Dermis blood vessel endothelial cell (primary cell): ENCODE measurements at places on chromosomes 7 and 10.
A peak's percentile ranks its signal among the peaks of the same experiment; 100 is the strongest.

GRCh38 chr10:105585753-105586152 lies 944.7 kb downstream of the SORCS3 start:
- no peak for DNase-seq

DNA sequence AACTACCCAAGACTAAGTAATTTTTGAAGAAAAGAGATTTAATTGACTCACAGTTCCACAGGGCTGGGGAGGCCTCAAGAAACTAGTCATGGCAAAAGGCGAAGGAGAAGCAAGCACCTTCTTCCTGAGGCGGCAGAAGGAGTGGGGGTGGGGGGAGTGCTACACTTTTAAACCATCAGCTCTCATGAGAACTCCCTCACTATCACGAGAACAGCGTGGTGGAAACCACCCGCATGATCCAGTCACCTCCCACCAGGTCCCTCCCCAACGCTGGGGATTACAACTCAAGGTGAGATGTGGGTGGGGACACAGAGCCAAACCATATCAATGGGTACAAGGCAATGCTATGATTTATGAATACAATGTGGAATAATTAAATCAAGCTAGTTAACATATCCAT lies 241.9 kb downstream of the PTPRN2 start:
- no peak for DNase-seq

GRCh38 chr10:103871006-103871405 lies 15.6 kb upstream of the SH3PXD2A start:
- DNase-seq: no peak

DNA sequence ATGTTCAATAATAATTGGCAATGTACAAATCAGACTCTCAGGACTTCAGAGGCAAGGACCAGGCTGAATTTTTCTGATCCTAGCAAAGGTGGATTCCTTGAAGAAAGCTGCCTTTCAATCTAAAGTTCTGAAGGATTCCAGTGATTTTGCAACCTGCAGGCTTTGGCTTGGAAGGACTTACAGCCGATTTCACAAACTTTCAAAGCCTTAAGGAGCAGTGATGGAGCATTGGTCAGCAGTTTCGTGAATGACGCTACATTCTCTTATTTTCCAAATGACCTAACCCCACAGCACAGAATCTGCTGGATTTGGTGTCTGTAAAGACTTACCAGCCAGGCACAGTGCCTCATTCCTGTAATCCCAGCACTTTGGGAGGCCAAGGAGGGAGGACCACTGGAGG lies 167.5 kb downstream of the ARHGAP12 start:
- no peak for DNase-seq

DNA sequence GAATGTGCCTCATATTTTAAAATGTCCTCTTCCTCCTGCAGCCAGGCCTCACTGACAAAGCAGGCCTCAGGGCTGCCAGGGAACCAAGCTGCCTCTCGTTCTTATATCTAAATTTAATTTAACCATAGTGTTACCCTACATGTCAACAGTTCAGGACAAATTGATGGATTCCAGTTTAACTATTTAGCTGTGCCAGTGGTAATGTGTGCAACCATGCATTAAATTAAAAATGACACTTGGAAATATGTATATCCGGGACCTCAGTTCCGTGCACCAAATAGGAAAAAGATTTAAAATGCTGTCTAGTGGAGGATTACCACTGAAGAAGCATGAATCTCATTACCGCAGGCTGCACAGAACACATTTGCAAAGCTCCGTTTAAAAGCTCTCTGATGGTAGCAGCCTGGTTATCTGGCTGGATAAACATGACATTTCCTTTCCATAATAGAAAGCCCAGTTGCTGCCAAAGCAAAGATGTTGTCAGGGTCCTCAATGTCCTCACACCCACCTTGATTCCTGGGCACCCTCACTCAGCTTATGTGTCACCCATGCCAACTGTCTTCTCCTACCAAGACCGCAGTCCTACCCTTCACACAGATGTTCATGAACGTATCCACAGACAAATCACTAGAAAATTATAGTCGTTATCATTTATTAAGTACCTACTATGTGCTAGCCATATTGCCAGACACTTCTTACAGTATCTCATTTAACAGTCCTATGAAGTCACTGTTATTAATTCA lies 73.3 kb upstream of the FRMD4A start:
- DNase-seq: peak; percentile 8

- DNase-seq: no peak
These were observed 9.6 kb downstream of the PKD1L1 start for GRCh38 chr7:47938574-47939165.

DNA sequence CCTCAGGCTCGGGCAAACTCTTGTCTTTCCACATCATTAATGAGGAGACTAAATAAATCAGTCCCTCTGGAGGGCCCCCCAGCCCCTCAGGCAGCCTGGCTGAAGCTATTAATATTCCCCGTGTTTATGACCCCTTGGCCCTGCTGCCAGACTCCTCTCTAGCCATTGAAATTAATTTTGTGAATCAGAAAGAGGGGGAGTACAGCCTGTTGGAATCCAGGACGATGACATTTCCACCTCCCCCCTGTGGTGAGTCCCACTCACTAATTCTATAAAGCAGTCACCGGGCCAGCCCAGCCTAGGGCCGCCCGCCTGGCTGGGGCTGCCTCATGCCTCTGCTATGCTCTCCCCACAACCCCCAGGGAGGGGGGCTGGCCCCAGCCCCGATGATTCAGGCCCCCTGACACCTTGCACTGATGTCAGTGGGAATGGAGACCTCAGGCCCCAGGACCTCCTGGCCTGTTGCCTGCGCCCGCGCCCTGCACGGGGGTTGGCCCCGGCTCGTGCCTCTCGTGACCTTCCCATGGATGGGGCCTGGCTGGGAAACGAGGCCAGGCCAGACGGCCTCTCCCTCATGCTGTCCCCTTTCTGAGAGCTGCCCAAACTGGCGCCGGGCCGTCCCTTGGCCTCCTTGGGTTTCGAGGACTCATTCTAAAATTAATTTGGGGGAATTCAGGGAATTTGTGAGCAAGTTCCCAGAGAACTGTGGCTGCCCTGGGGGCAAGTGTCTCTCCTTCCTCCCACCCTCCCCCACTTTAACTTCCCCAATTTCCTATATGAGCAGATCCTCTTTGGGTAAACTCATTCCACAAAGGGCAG lies 34.0 kb downstream of the TMEM270 start:
- no peak for DNase-seq

GRCh38 chr7:106794276-106795083 lies 70.6 kb upstream of the PIK3CG start:
- DNase-seq: peak; percentile 34

DNA sequence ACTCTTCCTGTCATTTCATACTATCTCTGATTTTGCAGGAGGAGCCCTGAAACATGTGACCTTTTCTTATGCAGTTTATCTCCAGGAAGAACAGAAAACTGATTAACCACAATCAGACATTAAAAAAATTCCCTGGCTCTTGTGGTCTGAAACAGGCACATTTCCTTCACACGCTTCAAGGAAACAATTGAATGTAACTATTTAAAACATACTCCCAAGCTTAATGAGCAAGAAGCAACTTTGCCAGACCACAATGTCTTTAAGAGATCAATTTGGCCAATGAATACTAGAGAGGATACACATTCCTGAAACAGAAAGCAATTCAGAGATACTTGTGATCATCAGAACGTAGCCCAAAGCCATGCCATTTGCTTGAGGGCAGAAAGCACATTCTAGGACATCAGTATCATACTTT lies 65.8 kb downstream of the PIP4K2A start:
- peak; percentile 65 for DNase-seq

DNA sequence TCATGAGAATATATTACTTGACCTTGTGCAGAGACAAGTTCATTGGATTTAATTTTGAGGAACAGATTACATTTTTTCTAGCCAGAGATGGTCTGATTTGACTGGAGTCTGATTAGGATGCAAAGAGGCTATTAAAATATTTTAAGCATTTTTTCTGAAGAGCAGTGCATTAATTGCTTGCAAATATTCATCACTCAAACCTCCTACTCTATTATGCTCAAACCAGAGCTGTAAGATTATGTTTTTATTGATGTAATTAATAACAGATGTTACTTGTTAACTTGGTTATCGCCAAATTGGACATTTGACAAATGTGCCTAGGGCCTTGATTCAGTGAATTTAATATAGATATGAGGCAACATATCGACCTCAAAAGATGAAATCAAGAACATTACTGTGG lies 160.9 kb upstream of the SLC13A1 start:
- DNase-seq: no peak

GRCh38 chr7:36227223-36227622 lies 74.2 kb downstream of the EEPD1 start:
- DNase-seq: no peak

DNA sequence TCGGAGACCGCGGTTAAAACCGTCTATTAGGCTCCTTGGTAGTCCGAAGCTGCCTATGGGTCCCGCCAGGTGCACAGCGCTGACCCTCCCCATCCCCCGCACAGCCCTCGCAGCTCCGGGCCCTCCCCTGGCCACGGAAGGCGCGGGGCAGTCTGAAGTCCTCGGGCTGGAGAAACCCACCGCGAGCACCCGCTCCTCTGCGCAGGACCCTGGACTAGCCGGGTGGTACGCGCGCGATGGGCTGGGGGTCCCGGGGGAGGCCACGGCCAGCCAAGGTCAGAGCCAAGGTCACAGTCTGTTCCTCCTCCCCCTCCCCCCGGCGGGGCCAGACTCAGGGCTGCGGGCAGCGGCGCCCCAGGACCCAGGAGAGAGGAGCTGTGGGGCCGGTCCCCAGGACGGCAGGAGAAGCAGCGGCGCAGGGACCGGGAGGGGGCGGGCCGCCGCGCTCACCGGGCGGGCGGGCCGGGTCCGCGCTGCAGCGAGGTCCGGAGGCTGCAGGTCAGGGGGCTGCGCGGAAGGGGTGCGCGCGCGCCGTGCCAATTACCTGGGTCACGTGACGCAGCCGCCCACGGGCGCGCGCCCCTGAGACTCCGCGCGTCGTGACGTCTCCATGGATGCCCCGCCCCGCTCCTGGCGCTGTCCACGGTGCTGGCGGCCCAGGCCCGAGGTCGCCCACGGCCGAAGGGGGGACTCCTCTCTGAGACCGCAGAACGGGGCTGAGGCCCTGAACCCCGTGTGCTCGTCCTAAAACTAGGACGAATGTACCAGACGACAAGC lies at the start of gene OGDHL:
TSS of gene OGDHL (minus strand) at position 535 of the 777 bp plus-strand sequence. CDS start 3,731 bp downstream, outside the sequence.
- peak; percentile 73 for DNase-seq

DNA sequence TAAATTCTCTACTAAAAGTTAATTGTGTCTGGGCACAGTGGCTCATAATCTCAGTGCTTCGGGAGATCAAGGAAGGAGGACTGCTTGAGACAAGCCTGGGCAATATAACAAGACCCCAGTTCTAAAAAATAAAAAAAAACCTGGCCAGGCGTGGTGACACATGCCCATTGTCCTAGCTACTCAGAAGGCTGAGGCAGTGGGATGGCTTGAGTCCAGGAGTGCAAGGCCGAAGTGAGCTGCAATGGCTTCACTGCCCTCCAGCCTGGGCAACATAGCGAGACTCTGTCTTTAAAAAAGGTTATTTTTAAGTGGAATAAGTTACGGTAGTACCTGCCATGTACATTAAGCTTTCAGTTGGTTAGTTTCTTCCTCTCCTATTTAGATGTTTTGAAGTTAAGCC lies 28.9 kb downstream of the CDK14 start:
- DNase-seq: peak; percentile 72

- no peak for DNase-seq
These were observed 568.5 kb downstream of the PTPRN2 start for GRCh38 chr7:158018971-158019645.

DNA sequence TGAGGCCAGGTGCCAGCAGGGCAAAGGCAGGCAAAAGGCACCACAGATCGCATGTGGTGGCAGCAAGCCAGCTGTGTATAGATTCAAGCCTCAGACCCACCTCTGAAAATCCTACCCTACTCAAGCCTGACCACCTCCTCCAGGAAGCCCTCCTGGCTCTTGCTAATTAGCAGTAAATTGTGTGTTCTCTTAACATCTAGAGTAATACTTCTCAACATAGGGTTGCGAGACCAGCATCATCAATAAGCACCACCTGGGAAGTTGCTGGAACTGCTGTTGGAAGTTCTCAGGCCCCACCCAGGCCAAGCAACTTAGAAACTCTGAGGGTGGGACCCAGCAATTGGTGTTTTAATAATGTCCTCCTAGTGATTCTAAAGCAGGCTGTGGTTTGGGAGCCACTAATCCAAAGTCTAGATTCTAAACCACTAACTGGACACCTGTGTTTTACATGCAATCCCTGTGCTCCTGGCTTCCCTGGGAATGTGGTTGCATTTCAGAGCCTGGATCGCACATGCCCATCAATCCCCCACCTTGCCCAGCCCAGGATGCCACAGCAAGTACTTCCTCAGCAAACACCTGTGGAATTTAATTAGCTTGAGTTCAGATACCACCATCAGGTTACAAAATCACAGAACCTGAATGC lies 46.2 kb downstream of the KCNMA1 start:
- no peak for DNase-seq

DNA sequence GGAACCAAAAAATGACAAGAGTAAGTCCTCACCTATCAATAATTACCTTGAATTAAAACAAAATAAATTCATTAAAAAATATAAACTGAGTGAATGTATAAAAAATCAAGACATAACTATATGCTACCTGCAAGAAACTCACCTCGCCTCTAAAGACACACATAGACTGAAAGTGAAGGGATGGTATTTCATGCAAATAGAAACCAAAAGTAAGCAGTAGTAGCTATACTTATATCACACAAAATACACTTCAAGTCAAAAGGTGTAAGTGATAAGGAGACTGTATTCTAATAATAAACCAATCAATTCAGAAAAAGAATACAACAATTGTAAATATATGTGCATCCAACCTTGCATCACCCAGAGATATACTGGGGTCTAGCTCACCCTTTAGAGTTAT lies 332.6 kb downstream of the SH2D4B start:
- DNase-seq: no peak

GRCh38 chr10:25689346-25690100 lies 244.5 kb upstream of the MYO3A start:
- DNase-seq: no peak

DNA sequence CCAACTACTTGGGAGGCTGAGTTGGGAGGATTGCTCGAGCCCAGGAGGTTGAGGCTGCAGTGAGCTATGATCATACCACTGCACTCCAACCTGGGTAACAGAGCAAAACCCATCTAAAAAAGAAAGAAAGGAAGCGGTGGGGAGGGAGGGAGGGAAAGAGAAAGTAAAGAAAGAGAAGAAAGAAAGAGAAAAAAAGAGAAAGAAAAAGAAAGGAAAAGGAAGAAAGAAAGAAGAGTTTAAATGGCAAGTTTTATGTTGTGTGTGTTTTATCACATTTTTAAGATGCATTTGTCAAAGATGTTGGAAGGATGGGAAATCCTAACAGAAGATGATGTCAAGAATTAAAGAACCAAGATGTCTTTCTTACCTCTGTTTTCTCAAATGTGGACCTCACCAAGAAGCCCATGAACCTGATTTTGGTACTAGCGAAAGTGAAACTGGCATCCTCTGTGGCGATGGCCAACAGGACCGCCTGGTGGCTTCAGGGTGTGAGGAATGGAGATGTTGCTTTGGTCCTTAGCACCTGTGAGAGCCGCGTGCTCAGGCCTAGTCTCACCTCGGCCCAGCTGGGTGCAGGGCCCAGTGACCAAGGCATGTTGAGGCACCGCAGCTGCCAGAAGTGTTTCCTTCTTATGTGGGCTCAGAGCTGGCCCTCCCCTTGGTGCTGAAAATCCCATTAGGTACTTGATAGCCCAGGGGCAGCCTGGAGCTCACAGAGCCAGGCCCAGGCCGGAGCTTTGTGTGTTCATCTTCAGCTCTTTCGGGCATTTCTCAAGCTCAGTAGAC lies 9.8 kb downstream of the UCMA start:
- DNase-seq: no peak
